ENCODE measurements at places on chromosomes 7 and 10.

DNA sequence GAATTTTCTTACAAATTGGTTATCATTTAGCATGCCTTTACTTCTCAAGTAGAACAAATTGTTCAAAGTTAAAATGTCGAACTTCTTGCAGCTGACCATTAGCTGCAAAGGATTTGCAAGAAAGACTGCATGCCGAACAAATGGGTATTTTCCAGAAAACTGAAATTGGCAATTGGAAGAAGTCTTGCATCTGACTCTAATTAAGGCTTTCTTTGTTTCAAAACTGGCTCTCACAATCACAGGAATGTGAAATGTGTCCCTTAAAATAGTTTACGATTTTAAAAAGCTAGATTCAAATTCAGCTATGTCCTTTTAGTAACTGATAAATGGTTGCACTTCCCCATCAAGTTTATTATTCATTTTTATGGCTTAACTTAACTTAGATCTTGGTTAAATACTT lies 207.9 kb downstream of the ARL4A start:
- no peak for ATAC-seq

GRCh38 chr10:132103116-132103910 lies 37.6 kb downstream of the JAKMIP3 start:
- ATAC-seq: no peak

DNA sequence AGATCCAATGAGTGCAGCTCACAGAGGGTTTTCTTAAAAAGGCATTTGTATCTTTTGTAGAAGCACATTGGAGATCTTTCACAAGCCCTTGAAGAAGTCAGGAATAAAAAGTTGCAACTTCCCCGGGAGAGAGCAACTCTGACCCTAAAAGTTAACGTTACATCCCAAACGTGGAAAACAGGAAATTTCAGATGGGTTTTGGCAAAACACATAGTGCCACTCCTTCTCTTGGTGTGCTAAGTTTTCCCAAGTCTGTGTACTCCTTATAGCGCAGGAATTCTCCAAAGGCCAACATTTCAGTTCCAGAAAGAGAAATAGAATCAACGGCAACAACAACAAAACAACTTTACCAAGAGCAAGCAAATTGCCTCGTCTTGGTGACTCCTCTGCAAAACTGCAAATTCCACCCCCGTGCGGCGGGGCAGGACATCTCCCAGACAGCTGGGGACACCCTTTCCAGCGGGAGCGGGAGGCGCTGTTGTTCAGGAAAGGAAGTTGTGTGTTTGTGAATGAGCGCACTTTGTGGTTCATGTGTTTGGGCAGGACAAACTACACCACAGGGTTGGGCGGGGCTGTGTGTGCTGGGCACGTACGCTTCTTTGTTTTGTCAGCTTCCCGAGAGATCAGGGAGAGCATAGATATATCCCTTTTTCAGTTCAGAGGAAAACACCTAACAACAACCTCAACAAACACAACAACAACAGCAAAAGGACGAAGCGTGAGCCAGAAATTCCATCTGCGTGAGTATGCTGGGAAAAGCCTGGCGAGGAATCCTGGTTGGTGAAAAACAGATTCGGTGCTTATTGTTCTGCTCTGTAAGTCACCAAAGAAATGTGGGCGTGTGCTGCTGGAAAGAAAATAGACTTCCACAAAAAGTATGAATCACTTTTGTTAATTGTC lies 294.7 kb upstream of the PITRM1 start:
- ATAC-seq: peak; percentile 63

DNA sequence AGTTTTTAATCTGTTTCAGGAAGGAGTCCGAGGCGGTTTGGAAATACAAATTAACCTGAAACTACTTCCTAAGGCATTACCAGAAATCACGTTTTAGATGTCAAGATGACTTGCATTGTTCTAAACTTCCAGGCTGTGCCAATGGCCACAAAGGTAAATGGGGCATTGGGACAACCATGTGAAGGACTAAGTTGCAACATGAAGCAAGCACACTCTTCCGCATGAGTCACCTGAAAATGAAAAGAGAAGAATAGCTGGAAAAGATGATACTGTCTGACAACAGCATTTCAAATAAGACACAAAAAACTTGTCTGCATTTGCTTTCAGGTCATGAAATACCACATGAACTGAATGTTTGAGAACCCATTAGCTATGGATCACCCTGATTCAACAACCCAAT lies 262.1 kb downstream of the AHR start:
- peak; percentile 47 for ATAC-seq

DNA sequence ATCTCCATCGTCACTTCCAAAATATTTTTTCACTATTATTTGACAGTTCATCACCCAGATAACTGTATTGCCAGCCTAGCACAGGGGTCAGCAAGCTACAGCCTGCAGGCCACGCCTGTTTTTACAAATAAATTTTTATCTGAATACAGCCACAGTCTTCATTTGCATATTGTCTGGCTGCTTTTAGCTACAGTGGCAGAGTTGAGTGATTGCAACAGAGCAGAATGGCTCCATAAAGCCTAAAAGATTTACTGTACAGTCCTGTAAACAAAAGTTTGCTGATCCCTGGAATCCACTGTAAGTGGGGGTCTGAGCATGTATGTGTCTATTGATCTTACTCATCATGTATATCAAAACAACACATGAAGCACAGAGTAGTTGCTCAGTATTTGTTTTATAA lies 45.9 kb upstream of the GNAI1 start:
- ATAC-seq: no peak

DNA sequence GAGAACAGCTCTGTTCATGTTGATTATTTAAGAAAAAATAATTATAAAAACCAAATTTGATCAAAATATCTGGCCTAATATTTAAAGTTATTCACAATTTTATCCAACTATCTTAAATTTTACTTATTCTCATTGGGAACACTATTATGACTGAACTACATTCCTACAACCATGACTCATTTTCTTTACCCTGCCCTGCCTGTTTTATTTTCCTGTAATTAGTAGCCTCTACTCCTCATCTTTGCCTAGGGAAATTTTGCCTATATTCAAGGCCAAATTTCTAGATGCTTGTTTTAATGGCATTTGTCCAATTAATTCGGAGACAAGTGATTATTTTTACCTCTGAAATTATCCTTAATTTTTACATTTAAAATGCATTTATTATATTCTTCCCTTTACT lies 289.7 kb upstream of the TMEM229A start:
- no peak for ATAC-seq

- no peak for ATAC-seq
Observed at GRCh38 chr10:105956550-105956949, 1208.0 kb downstream of the SORCS1 start.

DNA sequence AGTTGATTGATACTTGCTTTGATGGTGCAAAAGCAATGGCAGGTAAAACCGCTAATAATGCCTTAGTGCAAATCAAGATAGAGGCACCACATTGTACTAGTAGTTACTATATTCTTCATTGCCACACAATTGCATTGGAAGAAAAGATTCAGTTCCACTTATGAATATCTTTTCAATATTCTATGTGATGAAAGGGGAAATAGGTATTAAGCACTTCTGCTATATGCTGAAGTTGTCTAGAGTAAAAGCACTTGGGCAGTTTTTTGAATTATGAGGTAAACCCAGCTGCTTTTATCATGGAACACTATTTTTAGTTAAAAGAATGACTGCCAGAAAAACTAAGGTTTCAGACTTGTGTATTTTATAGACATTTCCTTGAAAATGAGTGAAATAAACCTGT lies 15.5 kb downstream of the ENTPD7 start:
- no peak for ATAC-seq

DNA sequence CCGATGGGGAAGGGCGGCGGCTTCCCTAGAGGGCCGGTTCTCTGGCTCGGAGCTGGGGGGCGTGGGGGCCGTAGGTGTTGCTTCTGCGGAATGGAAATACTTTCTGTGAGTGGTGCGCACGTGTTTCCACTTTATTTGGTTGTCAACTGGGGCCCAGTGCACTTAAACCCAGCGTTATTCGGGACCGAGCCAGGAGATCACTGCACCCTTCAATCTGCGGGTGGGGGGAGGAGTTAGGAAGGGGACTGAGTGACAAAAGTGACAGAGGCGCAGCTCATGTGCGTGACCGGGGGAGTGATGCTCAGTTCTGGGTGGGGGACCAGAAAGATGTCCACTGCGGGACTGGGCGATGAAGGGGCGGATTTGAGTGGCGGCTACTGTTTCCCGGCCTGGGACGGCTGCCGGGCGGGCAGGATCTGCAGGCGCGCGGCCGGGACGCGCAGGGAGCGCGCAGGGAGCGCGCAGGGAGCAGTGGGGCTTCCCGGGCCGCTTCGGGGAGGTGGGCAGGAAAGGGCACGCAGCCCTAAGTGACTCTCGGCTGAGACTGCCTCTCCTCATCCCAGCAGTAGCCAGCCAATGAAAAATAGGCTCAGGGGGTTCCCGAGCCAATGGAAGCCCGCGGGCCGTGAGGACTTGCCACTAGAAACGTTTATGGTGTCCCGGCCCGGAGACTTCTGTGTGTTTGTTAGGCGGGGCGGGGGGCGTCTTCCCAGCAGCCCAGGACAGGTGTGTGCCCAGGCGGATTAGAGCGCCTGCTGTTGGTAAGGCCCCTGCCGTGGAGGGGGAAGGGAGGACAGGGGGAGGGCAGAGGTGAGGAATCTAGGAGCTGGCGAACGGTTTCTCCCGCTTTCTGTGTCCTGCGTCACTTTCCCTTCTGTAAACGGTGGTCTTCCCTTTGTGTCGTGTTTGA lies 54.3 kb upstream of the KDM7A start:
- ATAC-seq: peak; percentile 65

DNA sequence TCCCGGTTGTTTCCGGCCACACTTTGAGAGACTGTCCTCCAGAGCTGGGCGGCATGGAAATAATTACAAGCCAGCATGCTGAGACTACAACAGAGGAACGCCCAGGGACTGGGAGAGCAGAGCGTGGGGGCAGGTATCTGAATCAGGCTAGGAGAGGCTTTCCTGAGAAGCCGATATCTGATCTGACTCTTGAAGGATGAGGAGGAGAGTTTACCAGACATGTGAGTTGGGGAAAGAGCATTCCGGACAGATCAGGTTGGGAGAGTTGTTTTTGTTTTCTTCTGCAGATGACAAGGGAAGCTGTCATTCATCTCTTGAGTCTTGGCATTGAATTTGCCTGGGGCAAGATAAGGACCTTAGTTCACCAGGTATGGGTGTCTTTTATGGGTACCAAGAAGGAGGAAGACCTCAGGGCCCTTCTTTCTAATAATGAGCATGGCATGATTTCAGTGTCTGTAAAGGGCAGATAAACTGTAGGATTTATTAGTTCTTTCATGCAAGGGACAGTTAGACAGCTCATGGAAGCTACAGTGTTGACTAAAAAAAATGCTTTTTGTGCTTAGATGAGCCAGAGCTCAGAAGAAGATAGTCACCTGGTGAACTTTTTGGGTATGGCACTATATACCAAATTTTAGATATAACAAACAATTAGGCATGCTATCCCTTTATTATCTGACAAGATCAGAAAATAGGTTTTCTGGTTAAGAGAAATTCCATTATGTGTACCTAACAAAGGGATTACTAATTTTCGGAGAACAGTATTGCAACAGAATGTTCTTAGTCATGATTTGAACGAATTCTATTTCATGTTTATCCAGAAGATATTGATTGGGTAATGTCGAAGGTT lies 36.2 kb downstream of the WBP1L start:
- ATAC-seq: no peak

GRCh38 chr7:146131701-146132100 lies 15.1 kb downstream of the CNTNAP2 start:
- ATAC-seq: no peak

GRCh38 chr7:138116141-138116540 lies 39.9 kb downstream of the AKR1D1 start:
- ATAC-seq: no peak

All from activated T-helper 17 cell treated with anti-CD3 and anti-CD28 coated beads, Interleukin-2, amount 50 U/mL, for 72 hours (primary cell).